ENCODE measurements at places on chromosomes 3 and 15.

GRCh38 chr3:53328746-53329145, 18.6 kb downstream of the DCP1A start:
- no peak for DNase-seq

GRCh38 chr3:30720586-30721313, 114.3 kb downstream of the TGFBR2 start:
- peak; percentile 58 for DNase-seq

GRCh38 chr3:196120291-196120951, 38.5 kb upstream of the TFRC start:
- DNase-seq, result no peak

DNA sequence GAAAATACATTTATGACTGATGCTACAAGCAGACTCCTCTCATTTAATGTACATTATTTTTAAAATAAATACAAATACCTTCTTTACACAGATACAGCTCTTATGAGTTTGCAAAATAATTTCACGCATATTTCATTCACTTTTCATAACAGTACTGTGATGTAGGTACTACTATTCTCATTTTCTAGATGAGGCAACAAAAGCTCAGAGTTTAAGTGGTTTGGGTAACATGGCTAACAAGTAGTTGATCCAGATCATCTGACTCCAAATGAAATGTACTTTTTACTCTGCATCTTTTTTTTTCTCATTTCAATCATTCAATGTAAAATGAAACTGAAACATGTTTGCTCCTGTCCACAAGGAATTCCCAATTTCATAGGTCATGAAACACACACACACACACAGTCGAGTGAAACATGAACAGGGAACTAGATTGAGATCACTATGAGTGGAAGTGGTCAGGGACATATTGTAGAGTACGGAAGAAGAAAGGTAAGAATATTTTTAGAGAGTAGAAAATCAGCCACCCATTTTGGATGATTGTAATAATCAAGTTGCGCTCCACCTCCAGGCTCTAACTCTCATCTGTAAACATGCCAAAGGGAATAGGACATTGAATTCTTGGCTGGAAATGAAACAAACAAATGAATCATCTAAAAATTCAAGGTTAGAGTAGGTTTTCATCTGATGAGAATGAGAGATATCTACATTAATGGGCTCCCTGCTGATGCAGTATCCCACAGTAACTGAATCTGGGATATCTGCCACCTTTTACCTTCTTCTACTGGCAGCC, 92.4 kb downstream of the CLDN1 start:
- no peak for DNase-seq

DNA sequence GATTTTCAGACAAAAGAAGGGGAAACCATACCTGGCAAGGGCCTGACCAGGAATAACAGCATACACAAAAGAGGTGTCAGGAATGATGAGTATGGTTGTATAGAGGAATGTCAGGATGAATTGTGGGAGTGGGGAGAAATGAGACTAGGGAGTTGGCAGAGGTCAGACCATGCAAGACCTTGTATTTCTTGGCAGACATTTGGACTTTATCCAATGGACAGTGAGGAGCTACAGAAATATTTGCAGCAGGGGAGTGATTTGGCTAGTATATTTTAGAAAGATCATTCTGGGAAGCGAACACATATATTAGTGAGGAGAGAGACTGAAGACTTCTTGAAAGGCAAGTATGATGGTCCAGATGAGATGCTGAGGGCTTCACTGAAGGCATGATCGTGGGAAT, 25.4 kb upstream of the ALPK3 start:
- DNase-seq, result no peak

GRCh38 chr3:180802837-180803236, 109.6 kb upstream of the FXR1 start:
- peak; percentile 4 for DNase-seq

DNA sequence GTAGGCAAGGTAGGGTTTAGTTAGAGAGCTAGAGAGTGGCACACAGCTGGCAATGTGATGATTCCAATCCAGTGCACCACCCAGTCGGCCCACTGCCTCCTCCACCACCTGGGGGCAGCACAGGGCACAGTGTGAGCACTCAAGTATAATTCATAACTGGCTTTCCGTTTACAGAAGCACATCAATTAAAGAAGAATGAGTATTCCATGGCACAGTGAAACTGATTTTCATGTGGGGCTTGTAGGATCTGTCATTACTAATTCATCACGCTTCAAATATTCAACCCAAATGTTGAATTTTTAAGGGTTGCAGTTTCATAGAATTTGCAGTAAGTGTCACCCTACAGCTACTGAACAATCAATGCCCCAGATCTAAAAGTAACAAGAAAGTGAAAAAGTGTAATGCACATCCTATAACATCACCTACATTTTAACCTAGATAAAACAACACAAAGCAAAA, 149.9 kb downstream of the IGSF11 start:
- peak; percentile 26 for DNase-seq

Data from HS-5 (cell line).